ENCODE measurements at places on chromosomes 6 and 20. TPM values are rescaled to one million over a fixed set of nuclear protein-coding genes. Genes with fewer than 3 reads are reported as not detected.

GRCh38 chr20:20231528-20232298 lies 136.2 kb upstream of the INSM1 start:
- no peak for DNase-seq

RIPOR3 gene
- total RNA-seq: 17.5 TPM

DNA sequence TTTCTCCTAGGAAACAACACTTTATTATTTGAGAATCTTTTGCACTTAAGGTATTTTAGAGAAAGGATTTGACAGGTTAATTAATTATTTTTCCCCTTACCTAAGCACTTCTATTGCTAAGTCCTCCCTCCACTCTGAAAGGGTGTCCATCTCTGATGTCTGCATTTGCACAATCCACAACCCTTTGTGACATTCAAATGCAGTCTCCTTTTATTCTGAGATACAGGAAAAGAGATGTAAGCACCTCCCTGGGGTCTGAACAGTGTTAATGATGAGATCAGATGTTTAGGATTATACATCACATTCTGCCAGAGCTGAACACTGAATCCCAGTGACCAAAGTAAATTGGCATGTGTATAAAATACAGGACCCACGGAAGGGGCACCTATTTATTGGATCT lies 864.2 kb upstream of the FLRT3 start:
- DNase-seq: no peak

DNA sequence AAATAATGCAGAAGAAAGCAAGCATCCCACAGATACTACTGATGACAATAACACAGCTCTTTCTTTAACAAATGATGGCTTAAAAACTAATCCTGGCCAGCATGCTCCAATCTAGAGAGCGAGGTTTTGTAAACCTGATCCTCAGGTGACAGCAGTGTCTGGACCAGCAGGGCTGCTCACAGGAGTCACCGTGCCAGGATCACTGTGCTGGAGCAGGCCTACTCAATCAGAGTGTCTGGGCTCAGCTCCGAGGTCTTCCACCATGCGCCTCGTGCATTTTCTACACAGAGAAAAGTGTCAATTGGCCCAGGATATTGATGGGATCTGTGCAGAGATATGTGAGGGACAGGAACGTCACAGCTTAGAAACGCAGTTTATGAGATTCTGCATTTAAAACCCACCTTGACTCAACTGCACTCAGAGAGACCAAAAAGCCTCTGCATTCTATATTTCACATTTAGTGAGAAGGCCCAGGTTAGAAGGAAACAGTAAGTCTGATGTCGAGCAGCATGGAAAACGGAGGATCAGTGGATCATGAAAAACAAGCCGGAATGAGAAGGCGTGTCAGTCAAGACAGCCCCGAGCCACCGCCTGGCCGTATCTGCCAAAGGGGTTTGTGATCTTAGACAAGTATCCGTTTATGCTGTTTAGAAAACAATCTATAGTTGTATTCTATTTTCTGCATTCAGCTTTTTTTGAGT lies 7.8 kb downstream of the RAMACL start:
- DNase-seq: no peak

RUNX2 gene
- 0.26 TPM for total RNA-seq

DNA sequence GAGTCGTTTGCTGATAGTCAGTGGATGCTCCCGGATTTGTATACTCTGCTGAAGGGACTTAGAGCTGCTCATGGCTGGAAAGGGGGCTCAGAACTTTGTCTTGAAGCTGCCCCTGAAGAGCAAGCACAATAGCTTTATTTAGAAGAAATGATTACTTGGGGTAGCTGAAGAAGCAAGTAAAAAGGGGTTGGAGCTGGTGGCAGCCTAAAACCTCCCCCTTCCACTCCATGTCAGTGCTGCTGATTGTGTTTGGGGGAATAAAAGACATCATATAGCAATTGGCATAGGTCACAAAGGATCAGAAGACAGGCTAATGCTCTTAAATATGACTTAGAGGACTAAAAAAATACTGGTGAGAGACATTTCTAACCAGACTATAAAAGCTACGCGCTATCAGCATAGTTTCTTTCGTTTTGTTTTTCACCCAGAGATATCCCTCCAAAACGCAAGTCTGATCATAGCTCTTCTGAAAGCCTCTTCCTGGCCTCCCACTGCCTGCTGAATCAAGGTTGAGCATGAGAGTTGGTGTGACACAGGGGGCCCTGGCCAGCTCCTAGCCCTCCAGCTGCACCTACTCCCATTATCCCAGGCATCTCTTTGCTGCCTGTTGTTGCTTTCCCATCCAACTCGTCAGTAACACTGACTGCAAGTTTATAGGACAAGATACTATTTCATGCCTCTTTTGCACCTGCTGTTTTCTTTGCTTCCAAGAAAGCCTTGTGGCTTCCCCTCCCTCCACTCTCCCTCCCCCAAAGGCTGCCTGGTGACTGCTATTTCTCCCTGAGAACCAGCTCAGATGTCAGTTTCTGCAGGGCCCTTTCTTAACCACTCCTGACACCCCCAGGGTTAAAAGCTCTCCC lies 33.9 kb upstream of the SGK1 start:
- no peak for DNase-seq

- no peak for DNase-seq
Observed at GRCh38 chr6:31351033-31351380, 6.0 kb downstream of the HLA-B start.

PNLDC1 gene
- not detected for total RNA-seq

SLC22A16 gene
- 2.9 TPM for total RNA-seq

- no peak for DNase-seq
Observed at GRCh38 chr6:142867355-142867801, 77.6 kb downstream of the HIVEP2 start.

GRCh38 chr6:111631903-111632460 lies 26.3 kb upstream of the TRAF3IP2 start:
- DNase-seq: peak; percentile 45

GRCh38 chr6:92196325-92196724 lies 1223.0 kb downstream of the EPHA7 start:
- no peak for DNase-seq

- DNase-seq: no peak
Observed at GRCh38 chr6:71334768-71335167, 46.2 kb downstream of the OGFRL1 start.

SASH1 gene
- 31.2 TPM for total RNA-seq

DNA sequence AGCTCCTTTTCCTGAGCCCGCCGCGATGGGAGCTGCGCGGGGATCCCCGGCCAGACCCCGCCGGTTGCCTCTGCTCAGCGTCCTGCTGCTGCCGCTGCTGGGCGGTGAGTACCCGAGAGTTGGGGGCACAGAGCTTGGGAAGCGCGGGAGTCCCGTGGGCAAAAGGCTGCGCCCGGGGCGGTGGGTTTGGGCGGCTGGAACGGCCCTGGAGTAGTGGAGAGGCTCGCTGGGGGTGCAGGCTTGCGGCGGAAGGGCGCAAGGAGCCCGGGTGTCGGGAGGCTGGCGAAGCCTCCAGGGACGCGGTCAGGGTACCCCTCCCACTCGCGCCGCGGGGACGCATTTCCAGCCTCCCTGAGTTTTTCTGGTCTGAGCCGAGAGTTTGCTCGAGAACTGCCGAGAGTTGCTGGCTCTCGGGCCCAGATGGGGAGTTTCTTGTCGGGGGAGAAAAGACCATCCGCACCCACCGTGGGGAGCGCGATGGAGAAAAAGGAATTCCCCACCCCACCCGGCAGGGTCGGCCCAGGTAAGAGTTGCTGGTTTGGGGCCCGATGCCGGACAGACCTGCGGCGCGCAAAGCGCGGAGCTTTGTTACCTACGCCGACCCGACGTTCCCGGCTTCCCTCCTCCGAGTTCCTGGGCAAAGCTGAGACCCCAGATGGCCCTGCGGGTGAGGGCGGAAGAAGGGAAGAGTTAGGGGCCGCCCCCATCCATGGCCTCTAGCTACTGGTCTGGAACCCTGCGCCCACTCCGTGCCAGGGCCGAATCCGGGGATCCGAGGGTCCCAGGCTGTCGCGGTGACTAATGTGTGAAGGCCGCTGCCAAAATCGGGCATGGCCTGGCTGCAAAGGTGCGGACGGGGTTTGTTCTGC lies 584 bp downstream of the PTK7 start:
- peak; percentile 47 for DNase-seq

DNA sequence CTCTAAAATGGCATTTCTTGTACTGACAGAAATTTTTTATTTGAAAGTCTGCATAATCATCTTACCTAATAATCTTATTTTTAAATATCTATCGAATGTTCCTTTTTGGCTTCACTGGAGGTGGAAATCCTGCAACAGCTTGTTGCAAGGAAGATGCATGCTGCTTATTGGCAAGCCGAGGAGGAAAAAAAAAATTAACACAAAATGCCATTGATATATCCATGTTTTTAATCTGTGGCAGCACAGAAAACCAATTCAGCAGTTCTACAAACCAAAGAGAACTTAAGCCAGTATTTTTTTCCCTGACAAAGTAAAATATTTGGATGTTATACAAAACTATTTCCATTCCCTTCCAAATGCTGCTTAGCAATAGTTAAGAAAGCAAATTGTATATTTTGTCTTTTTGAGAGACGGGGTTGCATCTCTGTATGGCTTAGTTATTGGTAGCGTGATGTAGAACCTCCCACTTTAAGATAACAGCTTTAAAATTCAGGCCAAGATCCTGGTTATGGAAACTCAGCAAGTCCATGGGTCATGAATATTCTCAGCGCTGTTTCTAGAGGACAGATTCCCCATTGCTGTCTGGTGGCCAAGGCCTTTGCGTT lies 231.4 kb downstream of the TMEM242 start:
- DNase-seq: no peak

- DNase-seq: no peak
Observed at GRCh38 chr20:25256226-25256859, 8.5 kb downstream of the PYGB start.

- no peak for DNase-seq
Observed at GRCh38 chr6:166677941-166678340, 50.9 kb upstream of the RPS6KA2 start.

- DNase-seq: no peak
Observed at GRCh38 chr6:154292066-154292465, 64.5 kb downstream of the IPCEF1 start.

DNA sequence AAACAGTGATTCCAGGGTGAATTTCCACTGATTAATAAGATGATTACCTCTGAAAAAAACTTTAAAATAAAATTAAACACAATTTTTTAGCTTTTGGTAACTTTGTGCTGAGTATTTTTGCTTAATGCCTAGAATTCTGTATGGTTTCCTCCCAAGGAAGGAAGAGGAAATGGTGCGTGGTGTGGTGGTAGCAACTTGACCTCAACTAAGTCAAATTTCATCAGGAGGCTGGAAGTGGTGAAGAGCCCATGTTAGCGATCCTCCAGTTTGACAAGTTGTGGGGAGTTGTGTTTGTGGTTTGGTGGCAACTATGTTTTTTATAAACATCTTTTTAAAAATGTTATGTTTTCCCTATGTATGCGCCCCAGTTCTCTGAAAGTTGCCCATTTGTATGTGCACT lies 5.0 kb upstream of the RTF2 start:
- DNase-seq: no peak

DNA sequence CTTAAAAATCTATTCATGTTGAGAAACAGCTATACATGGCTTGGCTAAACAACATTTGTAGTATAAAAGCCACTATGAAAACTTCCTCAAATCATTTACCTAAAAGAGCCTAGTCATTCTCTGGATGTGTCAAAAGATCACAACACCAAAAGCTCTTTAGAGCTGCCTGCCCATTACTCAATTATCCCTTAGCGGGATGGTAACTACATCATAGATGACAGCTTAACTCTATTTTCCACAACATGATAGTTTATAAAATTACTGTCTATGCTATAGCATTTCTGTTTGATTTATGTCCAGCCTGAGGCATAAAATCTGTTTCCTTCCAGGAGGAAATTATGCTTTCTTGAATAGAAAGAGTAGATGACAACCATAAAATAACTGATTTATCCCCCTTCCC lies 777.6 kb upstream of the HS3ST5 start:
- no peak for DNase-seq

- no peak for DNase-seq
Observed at GRCh38 chr6:134352786-134353480, 35.0 kb upstream of the SGK1 start.

OTOR gene
- not detected for total RNA-seq

GRCh38 chr6:140537834-140538705 lies 1163.6 kb upstream of the CITED2 start:
- DNase-seq: peak; percentile 24

GRCh38 chr20:8473459-8473858 lies 341.4 kb downstream of the PLCB1 start:
- no peak for DNase-seq

DNA sequence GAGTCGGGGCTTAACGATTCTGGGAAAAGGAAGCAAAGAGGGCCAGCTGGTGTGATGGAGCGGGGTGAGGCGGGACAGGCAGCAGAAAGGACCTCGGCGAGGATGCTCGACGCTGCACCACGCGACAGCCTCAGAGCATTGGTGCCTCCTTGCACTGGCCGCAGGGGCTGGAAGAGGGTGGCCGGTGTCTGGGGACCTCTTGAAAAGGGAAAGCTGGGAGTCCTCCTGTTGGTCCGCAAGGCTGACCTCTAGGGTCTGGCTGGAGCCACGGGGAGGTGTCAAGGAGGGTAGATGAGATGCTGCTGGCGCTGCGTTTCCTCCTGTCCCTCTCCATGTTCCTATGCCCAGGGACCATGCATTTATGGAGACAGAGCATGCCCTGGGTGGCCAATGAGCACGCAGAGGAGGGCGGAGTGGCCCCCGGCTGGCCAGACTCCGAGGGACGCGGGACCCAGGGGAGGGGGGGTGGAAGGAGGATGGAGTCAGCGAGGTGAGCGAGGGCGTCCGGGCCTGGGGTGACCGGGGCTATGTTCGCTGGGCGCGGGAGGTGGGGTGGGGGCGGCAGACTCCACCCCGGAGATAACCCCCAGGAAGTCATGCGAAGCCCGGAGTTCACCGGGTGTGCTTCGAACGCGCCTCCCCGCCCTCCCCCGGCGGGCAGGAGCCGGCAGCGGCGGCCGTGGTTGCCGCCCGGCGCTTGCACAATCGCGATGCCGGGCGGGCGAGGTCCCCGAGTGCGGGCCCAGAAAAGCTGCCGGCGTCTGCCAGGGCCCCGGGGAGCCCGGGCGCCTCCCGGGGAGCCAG lies at the start of gene CYP24A1:
CYP24A1 (minus strand) TSS at position 334 of the 804 bp plus-strand sequence. CDS start 407 bp downstream, outside the sequence.
- DNase-seq: no peak

GRCh38 chr20:64025826-64026412 lies 10.1 kb upstream of the C20orf204 start:
- no peak for DNase-seq

NTSR1 gene
- total RNA-seq: not detected

- DNase-seq: no peak
Observed at GRCh38 chr6:135854799-135855198, 3.3 kb downstream of the PDE7B start.

- DNase-seq: no peak
Observed at GRCh38 chr20:10352934-10353824, 80.8 kb downstream of the MKKS start.

DNA sequence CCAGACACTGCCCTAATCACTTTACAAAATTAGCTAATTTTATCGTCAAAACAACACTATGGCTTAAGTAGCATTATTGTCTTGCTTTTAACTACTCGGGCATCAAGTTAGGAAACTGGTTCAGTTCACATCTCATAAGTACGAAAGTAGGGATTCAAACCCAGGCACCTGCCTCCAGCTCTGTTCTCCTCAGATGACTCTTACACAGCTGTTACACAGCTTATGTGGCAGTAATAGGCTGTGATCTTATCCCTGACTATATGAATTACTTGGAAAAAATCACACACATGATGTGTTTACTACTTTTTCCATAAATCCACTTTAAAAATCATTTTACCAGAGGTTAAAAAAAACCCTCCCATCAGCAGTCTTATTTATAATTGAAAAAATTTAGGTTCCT lies 389.2 kb upstream of the FLRT3 start:
- DNase-seq: no peak

GRCh38 chr6:43811733-43812099 lies 41.7 kb downstream of the VEGFA start:
- DNase-seq: no peak

TMC2 gene
- not detected for total RNA-seq

All from uterus (tissue), 4 donors.